ENCODE measurements at places on chromosomes 4 and X.
A peak's percentile ranks its signal among the peaks of the same experiment; 100 is the strongest.

- no peak for DNase-seq
These were observed 285.3 kb upstream of the RASGEF1B start for GRCh38 chr4:81756973-81757372.

DNA sequence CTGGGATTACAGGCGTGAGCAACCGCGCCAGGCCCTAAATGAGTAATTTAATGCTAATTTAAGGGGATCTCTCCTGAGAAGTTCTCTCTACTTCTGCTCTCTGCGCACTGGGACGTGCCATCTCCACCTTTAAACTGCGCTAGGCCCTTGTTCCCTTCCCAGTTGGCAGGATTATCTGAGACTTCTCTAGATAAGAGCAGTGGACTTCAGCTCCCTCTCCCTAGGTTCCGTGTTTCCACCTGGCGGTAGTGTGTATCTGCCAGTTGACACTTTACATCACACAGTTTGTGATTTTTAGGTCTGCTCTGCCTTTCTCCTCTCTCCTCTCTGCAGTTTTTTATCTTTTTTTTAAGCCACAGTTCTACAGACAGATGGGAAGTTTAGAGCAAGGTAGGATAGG lies 40.2 kb downstream of the ARHGAP10 start:
- DNase-seq = no peak

GRCh38 chr4:8067945-8068896 lies 90.4 kb downstream of the ABLIM2 start:
- DNase-seq = no peak

- no peak for DNase-seq
These were observed 241.7 kb downstream of the SNCA start for GRCh38 chr4:89595125-89595789.

DNA sequence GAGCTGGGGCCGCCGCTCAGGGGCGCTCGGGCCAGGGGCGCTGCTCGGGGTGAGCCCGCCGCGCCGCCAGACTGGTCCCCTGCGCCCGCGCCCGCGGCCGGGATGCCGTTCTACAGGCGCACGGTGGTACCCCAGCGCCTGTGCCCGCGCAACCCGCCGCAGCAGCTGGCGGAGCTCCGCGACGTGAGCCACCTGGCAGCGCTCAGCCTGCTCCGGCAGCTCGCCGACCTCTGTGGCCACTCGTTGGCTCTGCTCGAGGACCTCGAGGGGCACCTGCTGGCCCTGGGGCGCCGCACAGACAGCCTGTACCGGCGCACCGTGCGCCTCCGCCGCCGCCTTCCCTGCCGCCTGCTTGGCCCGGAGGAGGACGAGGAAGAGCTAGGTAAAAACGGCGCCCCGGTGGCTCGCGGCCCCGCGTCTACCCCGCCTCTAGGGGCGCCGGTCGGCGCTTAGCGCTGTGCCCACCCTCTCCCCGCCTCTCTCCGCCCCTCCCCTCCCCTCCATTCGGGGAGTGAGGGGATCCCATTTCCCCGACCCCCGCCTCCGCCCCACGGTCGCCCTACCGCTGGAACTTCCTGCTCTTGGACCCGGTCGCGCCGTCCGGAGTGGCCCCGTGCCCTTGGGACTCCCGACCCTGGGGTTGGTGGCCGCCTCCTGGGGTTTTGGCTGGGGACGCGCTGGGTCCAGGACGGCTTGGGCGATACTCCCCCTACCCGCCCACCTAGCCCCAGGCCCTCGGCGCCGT lies 513 bp downstream of the NHSL2 start:
- DNase-seq = no peak

- no peak for DNase-seq
These were observed 263.2 kb upstream of the ITM2A start for GRCh38 chrX:79630033-79631009.

DNA sequence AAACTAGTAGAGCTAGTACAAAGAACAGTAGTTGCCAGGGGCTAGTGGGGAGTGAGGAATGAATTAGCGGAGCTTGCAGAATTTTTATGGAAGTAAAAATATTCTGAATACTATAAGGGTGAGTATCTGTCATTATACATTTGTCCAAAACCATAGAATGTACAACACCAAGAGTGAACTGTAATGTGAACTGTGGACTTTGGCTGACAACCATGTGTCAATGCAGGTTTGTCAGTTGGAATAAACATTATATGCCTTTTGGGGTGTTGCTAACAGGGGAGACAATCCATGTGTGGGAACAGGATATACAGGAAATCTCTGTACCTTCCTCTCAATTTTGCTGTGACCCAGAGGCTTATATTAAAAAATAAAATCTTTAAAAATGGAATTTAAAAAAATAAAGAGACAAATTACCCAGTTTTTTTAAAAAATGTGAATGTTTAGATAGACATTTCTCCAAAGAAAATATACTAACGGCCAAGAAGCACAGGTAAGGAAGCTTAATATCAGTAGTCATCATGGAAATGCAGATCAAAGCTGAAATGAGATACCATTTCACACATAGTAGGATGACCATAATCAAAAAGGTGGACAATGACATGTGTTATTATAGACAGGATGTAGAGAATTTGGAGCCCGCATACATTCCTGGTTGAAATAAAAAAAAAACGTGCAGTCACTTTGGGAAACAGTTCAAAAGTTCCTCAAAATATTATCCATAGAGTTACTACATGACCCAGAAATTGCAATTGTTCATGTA lies 899.8 kb downstream of the RAB28 start:
- DNase-seq = no peak

GRCh38 chr4:108244606-108245005 lies 75.9 kb upstream of the LEF1 start:
- no peak for DNase-seq

DNA sequence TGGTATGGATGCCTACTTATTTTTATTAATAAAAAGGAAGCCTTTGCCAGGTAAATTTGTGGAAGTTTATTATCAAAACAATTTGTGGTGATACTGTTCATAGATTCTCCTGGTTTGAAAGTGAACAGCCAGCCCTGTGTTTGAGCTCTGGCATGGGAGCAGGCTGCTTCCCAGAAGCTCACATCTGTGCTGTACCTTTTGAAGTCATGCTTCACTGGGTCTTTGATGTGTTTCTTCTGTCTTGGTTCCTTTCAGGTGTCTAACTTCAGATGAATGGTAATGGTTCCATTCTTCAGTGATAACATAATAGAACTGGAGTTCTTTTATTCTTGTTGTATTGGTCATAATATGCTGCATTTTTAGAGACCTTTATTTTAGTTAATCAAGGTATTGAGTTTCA lies 85.5 kb downstream of the BMPR1B start:
- no peak for DNase-seq

DNA sequence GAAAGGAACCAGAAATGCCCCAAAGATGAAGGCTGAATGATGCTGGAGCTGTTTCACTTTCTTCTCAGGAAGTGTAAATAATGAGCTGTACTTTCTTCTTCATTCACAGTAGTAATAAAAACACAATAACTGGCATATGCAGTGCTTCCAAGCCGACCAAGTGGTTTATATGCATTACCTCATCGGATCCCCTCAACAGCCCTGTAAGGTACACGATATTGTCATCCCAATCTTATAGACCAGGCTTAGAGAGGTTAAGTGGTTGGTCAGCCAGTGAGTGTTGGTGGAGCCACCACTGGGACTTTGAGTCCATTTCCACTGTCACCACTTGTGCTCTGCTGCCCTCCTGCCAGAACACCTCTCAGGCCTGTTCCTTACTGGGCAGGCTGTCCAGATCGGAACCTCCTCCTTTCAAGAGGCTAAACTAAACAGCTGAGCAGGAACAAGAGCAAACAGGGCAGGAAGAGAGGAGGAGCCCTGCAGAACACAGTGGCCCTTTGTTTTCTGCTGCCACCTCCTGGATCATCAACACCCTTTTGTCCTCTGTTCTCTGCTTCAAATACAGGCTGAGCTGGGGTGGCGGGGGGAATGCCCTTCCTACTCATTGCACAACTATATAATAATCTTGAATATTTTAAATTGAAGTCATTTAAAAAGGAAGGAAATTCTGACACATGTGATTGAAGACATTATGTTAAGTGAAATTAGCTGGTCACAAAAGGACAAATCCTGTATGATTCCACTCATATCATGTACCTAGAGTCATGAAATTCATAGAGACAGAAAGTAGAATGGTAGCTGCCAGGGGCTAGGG lies 112.5 kb upstream of the ATP6AP2 start:
- peak; percentile 59 for DNase-seq

DNA sequence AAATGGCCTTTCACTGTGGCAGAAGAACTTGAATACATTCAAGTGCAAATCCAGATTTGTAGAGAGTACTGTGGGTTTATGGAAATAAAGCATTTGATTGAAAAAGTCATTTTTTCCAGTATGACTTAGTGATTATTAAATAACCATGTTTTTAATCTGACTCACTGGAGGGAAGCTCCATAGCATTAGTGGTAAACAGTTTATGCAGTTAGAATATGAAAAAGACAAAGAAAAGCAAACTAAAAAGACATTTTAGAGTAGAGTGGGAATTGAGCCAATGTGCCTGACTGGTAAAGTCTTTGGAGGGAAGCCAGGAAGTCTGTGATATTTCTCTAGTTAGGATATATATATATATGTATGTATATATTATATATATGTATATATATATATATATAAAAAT lies 53.4 kb downstream of the FAT4 start:
- DNase-seq = no peak

DNA sequence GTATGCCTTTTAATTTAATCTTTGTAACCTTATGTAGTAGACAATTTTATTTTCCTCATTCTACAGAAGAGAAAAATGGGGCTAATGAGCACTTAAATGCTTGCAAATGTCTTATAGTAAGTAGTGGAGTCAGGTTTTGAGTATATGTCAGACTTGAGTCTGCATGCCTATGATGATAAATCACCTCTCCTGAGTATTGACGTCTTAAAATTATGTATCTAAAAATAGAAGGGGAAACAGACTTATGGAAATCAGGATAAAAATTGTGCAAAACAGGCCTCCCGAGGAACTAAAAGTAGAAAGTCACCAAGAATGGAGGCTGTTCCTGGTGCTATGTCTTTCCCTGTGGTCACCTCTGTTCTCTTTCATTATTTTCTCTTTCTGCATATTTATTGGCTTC lies 92.7 kb downstream of the STIM2 start:
- no peak for DNase-seq

GRCh38 chr4:159035570-159035969 lies 67.3 kb upstream of the RAPGEF2 start:
- DNase-seq = no peak

DNA sequence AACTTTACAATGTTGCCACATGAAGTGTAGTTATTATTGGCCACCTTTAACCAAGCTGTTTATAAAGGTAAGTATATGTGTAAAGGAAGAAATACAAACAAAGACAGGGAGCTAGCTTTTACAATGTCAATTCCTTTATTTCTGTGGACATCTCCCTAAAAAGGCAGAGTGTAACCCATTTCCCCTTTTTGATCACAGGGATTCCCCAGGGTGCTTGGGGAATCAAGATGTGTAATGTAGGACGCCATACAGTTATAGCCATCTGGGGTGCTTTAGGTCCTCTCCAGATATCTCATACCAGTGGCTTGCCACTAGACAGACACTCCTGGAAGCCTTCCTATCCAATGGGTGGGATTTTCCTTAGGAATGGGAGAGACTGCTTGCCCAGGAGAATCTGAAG lies 4.2 kb upstream of the CUL4B start:
- peak; percentile 29 for DNase-seq

DNA sequence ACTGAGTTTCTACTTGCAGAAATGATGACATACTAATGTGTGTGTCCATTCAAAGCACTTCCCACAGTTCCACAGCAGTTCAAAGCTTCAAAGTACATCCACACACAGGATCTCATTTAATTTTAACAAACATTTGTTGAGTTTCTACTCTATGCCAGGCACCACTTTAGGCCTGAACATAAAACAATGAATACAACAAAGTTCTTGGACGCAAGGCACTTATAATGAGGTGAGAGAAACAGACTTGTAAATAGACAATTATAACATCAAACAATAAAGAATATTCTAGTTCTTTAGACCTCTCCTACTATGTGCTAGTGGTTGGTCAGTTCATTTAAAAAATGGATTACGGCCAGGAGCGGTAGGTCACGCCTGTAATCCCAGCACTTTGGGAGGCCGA lies 82.0 kb upstream of the SPANXB1 start:
- no peak for DNase-seq

DNA sequence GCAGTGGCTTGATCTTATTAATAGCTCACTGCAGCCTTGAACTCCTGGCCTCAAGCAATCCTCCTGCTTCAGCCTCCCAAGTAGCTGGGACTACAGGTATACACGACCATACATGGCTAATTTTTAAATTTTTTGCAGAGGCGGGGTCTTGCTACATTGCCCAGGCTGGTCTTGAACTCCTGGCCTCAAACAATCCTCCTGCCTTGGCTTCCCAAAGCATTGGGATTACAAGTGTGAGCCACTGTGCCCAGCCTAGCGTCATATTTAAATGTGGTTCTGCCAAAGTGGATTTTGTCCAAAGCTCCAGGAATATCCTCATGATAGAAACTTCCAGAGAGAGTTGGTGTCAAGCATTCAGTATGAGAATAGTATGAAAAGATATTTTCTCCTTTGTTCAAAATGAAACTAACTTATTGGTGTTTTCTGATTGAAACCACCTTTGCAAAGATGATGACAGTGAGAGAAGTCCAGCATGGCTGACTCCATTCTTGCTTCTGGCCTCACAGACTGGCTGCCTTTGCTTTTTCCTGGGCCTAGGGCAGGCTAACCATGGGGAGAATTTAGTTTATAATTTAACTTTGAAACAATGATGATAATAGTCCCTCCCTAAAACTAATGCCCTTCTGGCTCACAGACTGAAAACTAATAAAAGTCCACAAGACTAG lies 129.0 kb downstream of the C4orf51 start:
- DNase-seq = no peak

GRCh38 chrX:12327836-12328235 lies 189.6 kb downstream of the FRMPD4 start:
- DNase-seq = no peak

DNA sequence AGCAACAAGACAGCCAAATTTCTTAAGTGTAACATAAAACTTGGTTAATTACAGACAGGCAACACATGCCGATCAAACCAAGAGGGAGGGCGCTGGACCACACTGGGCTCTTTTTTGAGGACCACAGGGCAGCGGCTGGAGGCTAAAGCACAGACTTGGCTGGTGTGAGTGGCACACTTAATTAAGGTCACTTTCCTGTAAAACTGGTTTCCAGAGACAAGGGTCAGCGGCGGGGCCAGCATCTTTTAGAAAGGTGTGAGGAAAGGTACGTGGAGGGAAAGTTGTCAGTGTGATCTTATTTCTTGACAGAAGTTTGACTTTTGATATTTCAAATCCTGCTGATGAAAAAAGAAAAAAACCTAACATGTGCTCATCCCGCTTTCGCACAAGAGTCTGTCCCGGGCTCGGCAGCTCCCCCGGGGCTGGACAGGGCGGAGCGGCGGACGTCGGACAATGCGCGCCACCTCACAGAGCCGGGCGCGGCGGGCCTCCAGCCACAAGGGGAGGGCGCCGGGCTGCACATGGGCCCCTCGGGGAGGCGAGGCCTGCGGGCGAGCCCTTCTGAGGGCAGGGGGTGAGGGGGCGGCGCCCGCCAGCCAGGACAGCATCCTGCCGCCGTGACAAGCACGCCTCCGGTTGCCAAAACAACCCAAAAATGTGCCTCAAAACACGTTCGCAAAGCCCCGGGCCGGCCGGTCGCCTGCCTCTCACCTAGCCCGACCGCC lies 660 bp upstream of the HSPA4L start:
- no peak for DNase-seq

GRCh38 chr4:87632469-87632868 lies 17.6 kb upstream of the DMP1 start:
- no peak for DNase-seq
